Fibroblast of villous mesenchyme (primary cell): ENCODE measurements at places on chromosomes 2 and 18.

DNA sequence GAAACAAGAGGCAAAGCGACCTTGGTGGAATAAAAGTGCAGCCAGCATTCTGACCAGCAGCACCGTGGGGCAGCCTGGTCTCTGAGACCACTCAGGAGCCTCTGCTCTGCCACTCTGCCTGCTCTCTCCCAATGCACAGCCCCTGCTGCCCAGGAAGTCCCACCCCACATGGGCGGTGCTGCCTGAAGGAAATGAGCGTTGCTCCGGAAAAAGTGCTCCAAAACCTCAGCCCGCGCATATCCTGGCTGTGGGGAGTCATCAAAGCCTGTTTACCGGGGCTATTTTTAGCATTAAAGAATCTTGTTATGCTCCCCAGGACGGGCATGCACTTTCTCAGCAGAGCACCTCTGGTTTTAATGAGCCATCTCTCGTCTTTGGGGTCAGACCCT is 54.5 kb downstream of the EPAS1 start:
- DNase-seq: no peak

- peak; percentile 74 for DNase-seq
These were observed 245.3 kb downstream of the STK39 start for GRCh38 chr2:168002021-168002553.

- DNase-seq: peak; percentile 34
These were observed 88.7 kb upstream of the ATL2 start for GRCh38 chr2:38465789-38466127.

- no peak for DNase-seq
These were observed 94.2 kb downstream of the TPGS2 start for GRCh38 chr18:36734596-36734995.

DNA sequence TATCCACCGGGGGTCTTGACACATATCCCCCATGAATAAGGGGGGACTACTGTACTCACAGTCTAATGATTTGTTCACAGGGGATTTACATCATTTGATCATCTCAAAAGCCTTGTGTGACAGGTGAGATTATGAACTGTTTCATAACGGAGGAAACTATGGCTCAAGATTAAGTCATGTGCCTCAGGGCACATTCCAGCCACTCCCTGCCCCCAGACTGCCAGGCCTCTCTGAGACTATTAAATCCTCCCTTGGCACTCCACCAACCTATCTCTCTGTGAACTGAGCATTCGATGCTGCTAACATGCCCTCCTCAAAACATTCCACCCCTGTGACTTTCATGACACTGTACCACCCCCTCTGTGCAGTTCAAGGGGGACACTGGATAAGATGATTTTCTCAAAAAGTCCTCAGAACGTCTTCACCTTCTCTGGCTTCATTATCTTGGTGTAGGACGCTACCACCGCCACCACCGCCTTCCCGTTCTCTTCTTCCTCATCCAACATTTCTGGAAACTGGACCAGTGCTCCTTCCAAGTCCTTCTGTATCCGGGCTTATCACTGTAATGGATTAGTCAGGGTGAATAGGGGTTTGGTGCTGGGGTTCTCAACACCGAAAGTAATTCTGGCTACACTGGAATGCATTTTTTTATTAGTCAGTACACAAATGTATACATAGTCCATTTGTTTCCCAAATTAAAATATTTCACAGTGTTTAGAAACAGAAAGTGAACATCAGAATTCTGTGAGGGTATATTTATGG is 169.6 kb downstream of the KCNS3 start:
- peak; percentile 83 for DNase-seq

DNA sequence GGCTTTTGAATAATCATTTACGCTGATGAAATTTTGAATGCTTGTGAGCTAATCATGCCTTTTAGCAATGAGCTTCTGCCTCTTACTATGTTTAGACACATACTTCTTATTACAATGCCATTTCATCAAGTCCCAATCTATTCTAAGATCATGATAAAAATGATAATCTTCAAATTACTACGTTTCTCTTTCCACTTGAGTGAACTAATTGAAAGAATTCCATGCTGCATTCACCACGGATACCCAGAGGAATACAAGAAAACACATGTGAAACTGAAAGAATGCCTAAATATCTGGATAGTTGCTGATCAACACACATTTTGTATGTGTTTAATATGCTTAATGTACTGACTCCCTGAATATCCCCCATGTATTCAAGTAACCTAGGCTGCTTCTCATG is 62.3 kb downstream of the LRRTM4 start:
- no peak for DNase-seq

- peak; percentile 87 for DNase-seq
These were observed at the start of gene ZDBF2 for GRCh38 chr2:206274434-206275311. TSS of gene ZDBF2 (plus strand) at chr2:206274663. CDS start at chr2:206281850, 7,187 bp downstream.

DNA sequence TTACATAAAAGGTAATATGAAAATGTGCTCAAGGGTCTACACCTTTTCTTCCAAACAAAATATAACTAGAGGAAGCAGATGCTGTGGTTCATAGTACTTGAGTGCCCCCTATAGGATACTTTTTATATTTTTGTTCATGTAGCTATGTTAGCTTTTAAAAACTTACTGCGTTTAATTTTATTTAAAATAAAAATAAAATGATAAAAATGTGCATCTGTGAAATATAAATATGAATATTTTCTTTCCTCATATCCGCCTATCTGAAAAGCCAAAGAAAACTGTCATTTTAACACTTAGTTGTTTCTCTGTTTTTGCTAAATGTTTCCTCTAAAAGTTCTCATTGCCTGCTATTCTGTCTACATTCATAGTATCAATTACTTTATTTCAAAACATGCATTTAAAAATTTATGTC is 9.6 kb upstream of the LRP1B start:
- peak; percentile 32 for DNase-seq

DNA sequence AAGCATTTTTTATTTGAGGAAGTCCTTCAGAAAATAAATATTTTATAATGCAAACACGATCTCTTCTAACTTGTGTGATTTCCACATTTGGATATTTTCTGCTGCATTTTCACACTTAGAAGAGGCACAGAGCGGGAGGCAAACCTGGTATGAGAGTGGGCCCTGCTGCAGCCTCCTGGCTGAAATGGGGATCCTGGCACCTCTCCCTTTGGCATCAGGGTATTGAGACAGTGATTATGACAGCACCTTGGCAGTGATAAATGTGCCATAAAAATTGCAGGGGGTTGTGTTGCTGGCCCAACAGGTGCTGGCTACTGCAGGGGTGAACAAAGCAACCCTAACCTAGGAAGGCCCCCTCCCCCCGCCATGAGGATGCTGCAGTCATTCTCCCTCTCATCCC is 128.6 kb downstream of the TSN start:
- DNase-seq: no peak
